ENCODE measurements at places on chromosomes 16 and 17. TPM values are rescaled to one million over a fixed set of nuclear protein-coding genes. Genes with fewer than 3 reads are reported as not detected.

- H3K4me1 ChIP-seq = peaks cover 81% of the 10 kb centered on the region
- peak overlapping the region; percentile 96 for H3K27ac ChIP-seq
- H3K4me3 ChIP-seq = peak overlapping the region; percentile 33
- no peaks in the 10 kb centered on the region for H3K27me3 ChIP-seq
These were observed 118.4 kb downstream of the ZNF778 start for GRCh38 chr16:89335803-89336485.

DNA sequence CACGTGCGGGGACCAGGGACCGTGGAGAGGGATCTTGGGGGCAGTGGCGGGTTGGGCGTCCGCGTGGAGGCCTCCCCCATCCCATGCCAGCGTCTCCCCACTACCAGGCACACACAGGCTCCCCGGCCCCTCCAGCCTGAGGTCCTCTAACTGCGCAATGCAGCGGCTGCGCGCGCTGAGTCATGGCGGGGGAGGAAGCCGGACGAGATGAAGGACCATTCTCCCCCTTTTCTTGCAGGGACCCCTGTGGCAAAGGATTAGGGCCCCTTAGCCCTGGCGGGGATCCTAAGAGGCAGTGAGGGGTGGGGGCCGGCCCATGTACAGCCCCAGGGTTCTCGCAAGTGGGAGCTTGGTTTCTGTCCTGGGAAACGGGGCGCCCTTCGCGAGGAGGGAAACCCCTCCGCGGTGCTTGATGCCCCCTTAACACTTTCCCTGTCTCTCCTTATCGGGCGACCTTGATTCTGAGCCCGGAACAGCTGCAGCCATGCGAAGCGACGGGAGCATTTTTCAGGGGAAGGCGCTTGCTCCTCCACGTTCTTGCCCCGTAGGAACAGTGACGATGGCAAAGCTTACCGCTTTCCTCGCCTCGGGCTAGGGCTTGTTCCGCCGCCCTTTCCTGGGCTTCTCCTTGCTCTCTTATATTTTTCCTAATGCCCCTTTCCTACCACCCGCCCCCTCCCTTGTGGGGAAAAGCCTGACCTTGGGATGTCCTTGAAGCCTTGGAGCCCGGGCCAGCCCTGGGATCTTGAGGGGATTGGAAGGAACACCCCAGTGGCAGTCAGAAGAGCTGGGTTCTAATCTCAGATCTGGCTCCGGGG is 592 bp downstream of the ALDOA start:
- H3K27me3 ChIP-seq = no peaks in the 10 kb centered on the region
- peak overlapping the region; percentile 91 for H3K4me3 ChIP-seq
- peaks cover 55% of the 10 kb centered on the region for H3K4me1 ChIP-seq
- DNase-seq = no peak

GRCh38 chr16:31250782-31251384 is 8.9 kb upstream of the ITGAM start:
- no peaks in the 10 kb centered on the region for H3K4me1 ChIP-seq
- no peaks in the 10 kb centered on the region for H3K36me3 ChIP-seq
- no peak overlapping the region for H3K4me3 ChIP-seq
- peaks cover 3% of the 10 kb centered on the region for H3K27me3 ChIP-seq
- no peak overlapping the region for H3K27ac ChIP-seq
- DNase-seq = no peak

- no peak overlapping the region for H3K4me3 ChIP-seq
- peaks cover 35% of the 10 kb centered on the region for H3K36me3 ChIP-seq
- H3K4me1 ChIP-seq = peaks cover 45% of the 10 kb centered on the region
- no peaks in the 10 kb centered on the region for H3K27me3 ChIP-seq
These were observed 23.8 kb upstream of the TMEM101 start for GRCh38 chr17:44038604-44039011.

- H3K27me3 ChIP-seq = no peaks in the 10 kb centered on the region
- H3K4me3 ChIP-seq = no peak overlapping the region
- peaks cover 89% of the 10 kb centered on the region for H3K4me1 ChIP-seq
- H3K27ac ChIP-seq = peak overlapping the region; percentile 80
- peaks cover 4% of the 10 kb centered on the region for H3K36me3 ChIP-seq
These were observed 12.8 kb downstream of the PHF12 start for GRCh38 chr17:28938552-28938951.

DNA sequence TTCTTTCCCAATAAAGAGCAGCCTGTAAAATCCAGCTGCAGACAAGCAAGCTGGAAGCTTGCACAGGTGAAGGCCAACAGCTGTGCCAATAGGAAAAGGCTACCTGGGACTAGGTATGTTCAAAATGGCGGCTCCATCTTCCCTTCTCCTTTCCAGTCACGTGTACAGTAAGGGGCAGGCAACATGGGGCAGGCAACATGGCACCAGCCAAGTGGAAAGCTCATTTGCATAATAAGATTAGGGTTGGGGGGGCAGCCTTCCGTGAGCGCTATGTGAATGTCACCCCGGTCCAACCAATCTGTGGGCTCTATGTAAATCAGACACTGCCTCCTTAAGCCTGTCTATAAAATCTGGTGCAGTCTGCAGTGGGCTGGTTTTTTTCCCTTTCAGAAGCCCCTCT is 31.3 kb downstream of the TVP23A start:
- H3K36me3 ChIP-seq = no peaks in the 10 kb centered on the region
- no peaks in the 10 kb centered on the region for H3K27me3 ChIP-seq
- H3K4me1 ChIP-seq = no peaks in the 10 kb centered on the region
- no peak for DNase-seq
- H3K27ac ChIP-seq = no peak overlapping the region
- no peak overlapping the region for H3K4me3 ChIP-seq

GRCh38 chr16:13351181-13351580 is 449.8 kb downstream of the SHISA9 start:
- H3K27ac ChIP-seq = no peak overlapping the region
- no peak for DNase-seq
- peaks cover 3% of the 10 kb centered on the region for H3K27me3 ChIP-seq

DNA sequence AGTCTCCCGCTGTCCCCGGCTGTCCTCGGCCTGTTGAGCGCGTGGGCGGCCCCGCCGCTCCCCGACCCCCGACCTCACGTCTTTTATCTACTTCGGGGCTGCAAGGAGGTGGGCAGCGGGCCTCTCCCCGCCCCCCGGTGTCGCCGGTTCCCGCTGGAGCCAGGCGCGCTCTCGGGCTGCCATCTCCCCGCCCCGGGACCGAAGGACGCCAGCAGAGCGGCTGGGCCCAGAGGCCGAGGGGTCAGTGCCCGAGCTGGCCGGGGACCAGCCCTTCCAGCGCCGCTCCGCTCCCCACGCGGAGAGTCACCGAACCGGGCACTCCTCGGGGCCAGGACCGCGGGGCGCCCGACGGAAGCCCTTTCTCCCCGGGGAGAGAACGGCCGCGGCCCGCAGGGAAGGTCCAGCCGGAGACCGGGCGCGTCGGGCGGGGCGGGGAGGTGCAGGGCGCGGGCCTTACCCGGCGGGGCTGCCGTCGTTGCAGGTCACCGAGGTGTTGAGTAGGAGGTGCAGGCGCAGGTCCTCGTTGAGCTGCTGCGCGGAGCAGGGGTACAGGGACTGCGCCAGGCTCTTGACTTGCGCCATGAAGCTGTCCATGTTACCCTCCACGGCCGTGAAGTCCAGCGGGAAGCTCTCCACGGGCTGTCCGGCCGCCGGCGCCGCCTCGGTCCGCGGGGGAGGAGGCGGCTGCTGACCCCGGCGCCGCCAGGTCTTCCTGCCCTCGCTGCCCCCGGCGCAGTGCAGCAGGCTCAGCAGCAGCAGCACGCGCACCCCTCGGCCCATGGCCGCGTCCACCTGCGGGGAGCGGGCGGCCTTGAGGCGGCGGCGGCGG is 643 bp downstream of the NOTUM start:
- no peak overlapping the region for H3K27ac ChIP-seq
- peaks cover 23% of the 10 kb centered on the region for H3K27me3 ChIP-seq
- peak overlapping the region; percentile 66 for H3K4me3 ChIP-seq
- no peaks in the 10 kb centered on the region for H3K36me3 ChIP-seq
- H3K4me1 ChIP-seq = peaks cover 27% of the 10 kb centered on the region

DNA sequence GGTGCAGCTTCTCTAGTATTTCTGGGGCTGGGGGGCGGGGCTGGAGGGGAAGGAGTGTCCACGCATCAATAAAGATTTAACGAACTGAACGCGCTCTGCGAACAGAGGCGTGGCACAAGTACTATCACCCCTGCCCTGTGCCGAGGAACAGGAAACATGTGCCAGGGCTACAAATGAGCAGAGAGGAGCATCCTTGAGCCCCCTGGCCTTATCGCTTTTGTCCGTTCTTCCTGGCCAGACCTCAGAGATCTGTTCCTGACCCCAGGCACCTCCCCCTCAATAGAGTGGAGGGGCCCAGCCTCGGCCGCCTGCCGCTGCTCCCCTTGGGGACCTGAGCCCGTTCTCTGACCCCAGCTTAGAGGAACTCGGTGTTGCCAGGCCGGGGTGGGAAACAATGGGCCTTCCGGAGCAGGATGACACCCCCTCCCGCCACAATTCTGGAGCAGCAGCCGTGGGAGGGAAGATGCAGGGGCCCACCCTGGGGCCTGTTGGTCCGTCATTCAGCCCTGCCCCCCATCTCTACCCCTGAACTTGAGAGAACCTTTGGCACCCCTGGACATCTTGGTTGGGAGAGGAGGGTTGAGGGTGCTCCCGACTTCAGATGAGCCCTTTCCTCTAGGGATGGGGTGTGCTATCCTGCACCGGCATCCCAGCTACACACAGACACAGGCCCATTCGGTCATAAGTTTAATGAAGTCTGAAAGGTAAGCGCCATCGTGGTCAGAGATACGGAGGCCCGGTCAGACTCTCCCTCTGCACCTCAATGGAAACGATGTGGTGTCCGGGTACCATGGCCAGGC is 1.1 kb downstream of the NAA38 start:
- H3K4me3 ChIP-seq = peak overlapping the region; percentile 86
- DNase-seq = peak; percentile 84
- H3K27me3 ChIP-seq = no peaks in the 10 kb centered on the region
- peaks cover 31% of the 10 kb centered on the region for H3K4me1 ChIP-seq
- peaks cover 45% of the 10 kb centered on the region for H3K36me3 ChIP-seq

DNA sequence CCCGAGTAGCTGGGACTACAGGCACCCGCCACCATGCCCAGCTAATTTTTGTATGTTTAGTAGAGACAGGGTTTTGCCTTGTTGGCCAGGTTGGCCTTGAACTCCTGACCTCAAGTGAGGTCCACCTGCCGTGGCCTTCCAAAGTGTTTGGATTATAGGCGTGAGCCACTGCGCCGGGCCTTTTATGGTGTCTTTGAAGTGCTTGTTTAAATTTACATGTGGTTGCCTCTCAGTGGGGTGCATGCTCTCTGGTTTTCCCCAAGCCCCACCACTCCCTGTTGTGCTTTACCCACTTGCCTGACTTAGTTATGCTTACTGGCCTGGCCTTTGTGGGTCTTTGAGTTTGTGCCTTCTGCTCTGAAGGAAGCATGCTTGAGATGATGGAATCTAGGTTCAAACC is 132.0 kb downstream of the PRKCB start:
- H3K4me3 ChIP-seq = no peak overlapping the region
- DNase-seq = no peak
- H3K27me3 ChIP-seq = no peaks in the 10 kb centered on the region
- H3K36me3 ChIP-seq = no peaks in the 10 kb centered on the region
- no peak overlapping the region for H3K27ac ChIP-seq

DNA sequence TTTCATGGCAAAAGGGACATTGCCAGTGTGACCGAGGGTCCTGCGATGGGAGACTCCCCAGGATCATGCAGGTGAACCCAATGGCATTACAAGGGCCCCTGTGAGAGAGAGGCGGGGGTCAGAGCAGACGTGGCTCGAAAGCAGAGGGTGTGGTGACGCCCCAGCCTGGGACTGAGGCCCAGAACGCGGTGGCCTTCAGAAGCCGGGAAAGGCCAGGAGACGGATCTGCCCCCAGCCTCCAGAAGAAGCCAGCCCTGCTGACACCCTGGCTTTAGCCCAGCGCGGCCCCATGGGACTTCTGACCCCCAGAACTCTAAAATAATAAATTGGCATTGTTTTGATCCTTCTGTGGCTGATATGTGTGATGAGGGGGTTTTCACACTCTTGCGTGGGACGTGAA is 17.4 kb upstream of the ENPP7 start:
- no peak overlapping the region for H3K4me3 ChIP-seq
- no peaks in the 10 kb centered on the region for H3K27me3 ChIP-seq
- no peaks in the 10 kb centered on the region for H3K4me1 ChIP-seq
- no peaks in the 10 kb centered on the region for H3K36me3 ChIP-seq
- H3K27ac ChIP-seq = no peak overlapping the region

DNA sequence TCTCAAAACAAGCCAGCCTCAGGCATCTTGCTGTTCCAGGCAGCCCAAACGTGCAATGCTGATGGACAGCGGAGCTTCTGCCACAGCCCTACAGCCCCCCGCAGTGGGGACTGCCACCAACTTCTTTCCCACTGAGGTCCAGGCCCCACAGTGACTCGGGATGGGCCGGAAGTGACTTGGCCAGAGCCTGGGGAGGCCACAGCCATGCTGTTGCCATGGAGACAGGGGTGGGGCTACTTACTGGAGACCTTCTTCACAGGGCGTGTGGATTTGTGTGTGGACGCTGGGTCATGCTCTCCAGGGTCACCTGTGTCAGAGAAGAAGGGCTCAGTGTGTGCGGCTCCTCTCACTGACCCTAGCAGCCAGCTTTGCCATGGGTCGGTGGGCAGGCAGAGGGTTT is 15.0 kb downstream of the TRIM25 start:
- no peak overlapping the region for H3K27ac ChIP-seq
- no peak overlapping the region for H3K4me3 ChIP-seq
- H3K4me1 ChIP-seq = peaks cover 6% of the 10 kb centered on the region
- DNase-seq = no peak
- H3K27me3 ChIP-seq = no peaks in the 10 kb centered on the region

DNA sequence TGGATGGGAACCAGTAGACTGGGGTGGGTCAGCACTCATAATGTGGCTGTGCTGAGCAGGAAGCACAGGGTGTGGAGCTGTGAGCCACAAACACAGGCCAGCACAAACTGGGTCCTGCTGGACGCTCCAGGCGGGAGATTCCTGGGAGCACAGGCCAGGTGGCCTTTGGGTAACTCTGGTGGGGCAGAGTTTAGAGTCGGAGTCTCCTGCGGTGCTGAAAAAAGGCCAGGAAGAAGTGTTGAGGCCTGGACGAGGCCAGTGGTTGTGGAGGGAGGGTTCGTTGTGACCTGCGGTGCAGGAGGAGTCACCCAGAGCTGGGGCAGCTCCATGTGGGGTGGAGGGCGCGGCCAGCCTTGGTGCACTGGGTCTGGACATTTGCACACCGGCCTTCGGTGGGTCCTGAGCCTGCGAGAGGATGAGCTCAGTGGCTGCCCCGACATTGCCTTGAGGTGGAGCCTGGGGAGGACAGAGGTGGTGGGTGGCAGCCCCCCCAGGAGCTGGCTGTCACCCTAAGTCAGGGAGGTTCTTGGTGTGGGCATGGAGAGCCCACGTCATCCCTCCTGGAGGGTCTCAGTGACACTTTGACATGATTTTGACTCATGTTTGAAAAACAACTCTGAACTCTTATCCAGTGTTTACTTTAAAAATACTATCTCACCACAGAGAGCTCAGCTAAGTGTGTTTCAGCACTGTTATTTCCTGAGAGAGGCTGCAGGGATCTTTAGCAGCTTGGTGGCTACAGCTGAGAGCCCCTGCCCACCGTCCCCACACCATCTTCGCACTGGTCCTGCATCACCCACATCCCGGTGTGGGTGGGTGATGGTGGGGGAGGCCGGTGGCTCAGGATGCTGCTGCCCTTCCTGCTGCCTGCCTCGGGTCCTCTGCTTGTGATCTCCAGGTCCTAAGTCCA is 98.7 kb downstream of the NPIPB11 start:
- H3K27me3 ChIP-seq = no peaks in the 10 kb centered on the region
- no peaks in the 10 kb centered on the region for H3K36me3 ChIP-seq
- H3K4me1 ChIP-seq = no peaks in the 10 kb centered on the region
- no peak overlapping the region for H3K4me3 ChIP-seq

Gene CRYM
- total RNA-seq = 0.25 TPM
